Suppressor macrophage (primary cell): ENCODE measurements at places on chromosomes 3 and 15.

DNA sequence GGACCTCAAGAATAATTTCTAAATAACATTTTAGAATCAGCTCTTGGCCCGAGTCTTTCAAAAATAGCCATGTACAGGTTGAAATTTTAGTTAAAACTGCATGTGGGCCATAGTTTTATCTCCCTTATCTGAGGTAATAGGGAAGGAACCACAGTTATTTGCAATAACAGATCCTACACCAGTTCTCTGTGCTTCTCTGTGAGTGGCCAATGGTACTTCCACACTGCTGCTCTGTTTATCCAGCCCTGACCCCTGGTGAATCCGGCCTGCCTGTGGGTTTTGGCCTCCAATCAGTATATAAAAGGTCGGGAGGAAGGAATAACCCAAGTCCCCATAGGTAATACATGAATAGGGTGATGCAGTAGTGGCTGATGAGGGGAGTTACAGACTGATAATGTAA, 48.0 kb upstream of the TNIK start:
- no peak for DNase-seq

- no peak for DNase-seq
These were observed 6.9 kb downstream of the TSC22D2 start for GRCh38 chr3:150414959-150415358.

GRCh38 chr15:72369964-72370363, 5.8 kb downstream of the HEXA start:
- peak; percentile 85 for DNase-seq

DNA sequence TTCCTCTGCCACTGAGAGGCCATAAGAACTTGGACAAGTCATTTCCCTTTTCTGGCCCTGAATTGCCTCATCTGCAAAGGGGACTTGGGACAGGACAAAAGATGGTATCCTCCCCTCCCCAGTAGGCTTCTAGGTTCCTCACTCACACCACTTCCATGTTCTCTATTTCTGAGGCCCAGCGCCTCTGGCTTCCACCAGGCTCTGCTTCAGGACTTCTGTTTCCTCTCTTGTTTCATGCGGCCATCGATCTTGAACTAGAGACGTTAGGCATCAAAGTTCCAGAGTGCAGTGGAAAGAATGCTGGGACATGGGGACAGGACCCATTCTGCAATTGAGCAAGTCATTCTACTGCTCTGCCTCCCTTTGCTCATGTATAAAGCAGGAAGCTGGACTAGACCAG, 1.7 kb downstream of the TM4SF4 start:
- peak; percentile 51 for DNase-seq

DNA sequence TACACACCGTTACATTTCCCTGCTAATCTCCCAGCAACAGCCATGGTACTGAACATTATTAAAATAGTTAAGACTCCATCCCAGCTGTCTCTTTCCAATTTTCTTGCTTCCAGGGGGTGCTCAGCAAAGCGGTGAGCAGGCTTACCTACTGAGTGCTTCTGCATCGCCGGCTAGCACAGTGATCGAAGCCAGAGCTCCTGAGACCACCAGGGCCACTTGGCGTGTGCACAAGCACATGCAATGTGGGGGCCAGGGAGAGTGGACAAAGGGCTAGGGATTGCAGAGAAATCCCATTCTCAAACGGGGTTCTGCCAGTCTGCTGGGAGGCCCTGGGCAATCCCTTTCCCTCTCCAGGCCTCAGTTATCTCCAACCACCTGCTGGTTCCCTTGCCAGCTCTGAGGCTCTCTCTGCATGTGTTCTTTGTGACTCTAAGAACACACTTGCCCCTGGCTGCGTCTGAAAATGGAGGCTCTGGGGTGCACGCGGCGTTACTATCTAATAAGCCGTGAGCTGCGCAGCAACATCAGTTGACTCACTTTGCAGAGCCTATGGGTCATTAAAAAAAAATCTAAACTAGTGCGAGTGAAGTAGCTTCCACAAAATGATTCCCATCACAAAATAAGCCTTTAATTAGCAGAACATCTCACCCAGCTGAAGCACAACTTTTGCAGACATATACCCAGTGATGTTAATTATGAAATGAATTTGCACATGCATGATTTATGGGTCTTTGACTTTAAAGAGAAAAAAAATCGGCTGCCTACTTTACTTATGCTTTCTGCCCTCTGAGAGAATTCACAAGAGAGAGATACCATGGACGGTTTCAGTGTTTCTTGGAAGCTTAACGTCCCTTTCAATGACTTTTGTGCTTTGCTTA, 271.5 kb downstream of the TLE3 start:
- no peak for DNase-seq

DNA sequence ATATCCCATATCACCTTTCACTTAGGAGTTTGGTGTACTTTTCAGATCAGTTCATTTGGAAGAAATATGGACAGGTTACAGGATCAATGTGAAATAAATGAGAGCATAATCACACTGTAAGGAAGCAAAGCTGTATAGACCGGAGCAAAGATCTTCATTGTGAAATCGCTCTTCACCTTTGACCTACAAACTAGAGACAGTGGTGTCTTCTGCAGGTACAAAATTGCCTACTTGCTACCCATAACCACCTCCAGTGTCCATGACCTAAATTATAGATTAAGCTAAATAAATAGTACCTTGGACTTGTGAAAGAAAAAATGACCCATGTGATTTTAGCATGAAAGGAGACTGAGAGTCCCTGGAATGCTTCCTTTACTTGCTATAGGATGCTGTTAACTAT, 379.5 kb upstream of the SUCLG2 start:
- no peak for DNase-seq

DNA sequence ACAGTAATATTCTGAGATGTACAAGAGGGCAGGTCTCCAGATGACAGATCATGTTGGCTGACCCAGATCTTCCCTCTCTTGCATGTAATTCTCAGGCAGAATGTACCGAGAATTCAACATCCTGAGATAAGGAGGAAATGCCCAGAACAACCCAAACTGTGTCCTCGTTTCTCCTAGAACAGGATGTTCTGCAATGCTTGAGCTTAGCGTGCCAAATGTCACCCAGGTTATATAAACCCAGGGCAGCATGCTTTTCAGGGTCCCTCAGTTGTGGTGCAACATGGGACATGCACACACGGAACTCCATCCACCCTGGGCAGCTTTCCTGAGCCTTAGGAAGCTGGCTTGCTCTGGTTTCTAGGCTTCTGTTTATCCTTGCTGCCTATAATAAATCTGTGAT, 102.1 kb upstream of the CMC1 start:
- no peak for DNase-seq

DNA sequence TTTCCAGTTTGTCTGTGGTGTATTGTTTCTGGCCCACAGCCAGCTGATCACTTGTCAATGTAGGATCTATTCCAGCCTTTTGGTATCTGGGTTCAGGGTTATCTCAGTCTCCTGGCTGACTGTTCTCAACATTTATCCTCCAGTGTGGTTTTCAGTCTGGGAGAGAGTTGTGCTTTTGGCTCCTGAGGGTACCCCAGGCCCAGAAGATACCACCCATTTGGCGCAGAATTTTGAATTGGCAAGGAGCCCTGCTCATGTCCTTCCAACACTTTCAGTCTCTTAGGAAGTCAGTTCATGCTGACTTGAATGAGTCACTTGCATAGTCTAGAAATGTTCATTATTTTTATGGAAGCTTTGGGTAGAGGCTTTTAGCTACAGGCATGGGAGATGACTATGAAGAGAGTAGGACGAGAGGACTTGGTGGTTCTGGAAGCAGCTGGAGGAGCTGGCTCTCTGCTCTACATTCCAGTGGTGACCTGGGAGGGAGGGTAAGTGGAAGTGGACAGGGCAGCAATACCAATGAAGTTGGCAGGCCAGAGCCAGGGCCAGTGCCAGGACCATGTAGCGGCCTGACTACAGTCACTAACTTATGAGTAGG, 7.2 kb downstream of the POLR2H start:
- DNase-seq = no peak

- no peak for DNase-seq
These were observed 222.9 kb upstream of the NDN start for GRCh38 chr15:23910030-23910429.

DNA sequence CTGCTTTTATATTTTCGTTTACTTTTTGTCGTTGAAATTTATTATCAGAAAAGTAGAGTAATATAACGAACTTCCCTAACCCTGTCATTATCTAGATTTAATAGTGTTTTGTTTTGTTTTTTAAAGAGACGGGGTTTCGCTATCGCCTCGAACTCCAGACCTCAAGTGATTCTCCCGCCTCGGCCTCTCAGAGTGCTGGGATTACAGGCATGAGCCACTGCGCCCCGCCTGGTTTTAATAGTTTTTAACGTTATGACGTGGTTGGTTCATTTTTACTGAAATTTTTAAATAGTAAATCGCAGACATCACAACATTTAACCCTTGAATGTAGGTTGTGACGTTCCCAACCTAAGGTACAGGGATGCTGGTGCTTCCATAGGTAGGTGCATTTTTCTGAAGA, 1.0 kb downstream of the NGRN start:
- DNase-seq = no peak

DNA sequence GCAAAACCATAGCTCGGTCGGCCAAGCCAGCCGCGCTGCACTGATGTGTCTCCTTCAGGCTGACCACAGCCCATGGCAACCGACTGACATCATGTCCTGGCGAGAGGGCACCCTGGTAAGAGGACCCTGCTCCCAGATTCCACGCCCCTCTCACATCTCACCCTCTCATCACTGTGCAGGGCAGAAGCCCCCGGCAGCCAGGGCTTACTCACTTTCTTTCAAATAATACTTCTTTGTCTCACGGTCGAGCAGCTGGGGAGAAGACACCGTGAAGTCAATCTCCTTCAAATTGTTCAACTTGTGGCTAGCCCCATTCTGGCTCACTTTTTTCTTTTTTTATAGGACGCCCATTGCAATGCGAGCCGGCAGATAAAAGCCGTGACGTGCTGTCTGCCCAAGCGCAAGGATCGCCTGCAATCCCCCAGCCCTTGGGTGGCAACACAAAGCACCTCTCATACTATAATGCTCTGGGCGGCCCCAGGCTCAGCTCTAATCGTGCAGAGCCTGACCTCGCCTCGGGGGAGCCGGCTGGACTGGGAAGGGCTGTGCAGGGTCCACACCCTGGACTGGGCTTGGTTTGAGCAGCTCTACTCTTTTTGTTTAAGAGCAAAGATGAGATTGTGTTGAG, 33.6 kb downstream of the VGLL4 start:
- no peak for DNase-seq

GRCh38 chr15:72284781-72285180, 12.4 kb upstream of the PARP6 start:
- DNase-seq = no peak

DNA sequence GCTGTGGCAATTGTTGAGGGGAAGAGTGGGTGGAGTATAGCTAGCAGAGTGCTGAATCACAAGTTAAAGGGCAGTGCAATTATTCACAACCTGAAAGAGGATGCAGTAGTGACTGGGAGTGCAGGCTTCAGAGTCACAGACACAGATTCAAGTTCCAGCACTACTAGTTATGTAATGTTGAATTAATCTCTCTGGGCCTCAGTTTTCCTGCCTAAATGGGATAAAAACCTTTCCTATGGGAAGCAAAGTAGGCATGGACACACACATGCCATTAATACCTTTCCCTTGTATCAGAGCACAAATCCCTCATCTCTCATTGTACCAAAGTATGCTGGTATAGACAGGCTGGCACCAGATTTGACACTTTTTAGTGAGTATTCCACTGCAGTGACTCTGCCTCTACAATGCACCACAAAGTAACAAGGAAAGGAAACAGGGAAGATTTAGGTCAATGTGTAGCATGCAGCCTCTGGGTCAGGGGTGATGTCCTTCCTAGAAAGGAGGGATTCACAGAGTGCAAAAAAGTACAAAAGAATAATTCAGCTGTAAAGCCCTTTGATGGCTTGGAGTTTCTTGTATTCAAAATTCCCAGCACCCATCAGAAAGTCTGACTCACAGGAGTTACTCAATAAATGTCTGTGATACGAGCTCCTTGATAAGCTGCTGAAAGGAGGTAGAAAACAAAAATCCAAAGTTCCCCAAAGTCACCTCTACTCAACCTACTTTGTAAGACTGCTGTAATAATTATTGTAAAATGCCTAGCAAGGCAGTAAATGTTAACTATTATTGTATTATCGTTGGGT, 507.5 kb upstream of the TGFBR2 start:
- DNase-seq = peak; percentile 14

DNA sequence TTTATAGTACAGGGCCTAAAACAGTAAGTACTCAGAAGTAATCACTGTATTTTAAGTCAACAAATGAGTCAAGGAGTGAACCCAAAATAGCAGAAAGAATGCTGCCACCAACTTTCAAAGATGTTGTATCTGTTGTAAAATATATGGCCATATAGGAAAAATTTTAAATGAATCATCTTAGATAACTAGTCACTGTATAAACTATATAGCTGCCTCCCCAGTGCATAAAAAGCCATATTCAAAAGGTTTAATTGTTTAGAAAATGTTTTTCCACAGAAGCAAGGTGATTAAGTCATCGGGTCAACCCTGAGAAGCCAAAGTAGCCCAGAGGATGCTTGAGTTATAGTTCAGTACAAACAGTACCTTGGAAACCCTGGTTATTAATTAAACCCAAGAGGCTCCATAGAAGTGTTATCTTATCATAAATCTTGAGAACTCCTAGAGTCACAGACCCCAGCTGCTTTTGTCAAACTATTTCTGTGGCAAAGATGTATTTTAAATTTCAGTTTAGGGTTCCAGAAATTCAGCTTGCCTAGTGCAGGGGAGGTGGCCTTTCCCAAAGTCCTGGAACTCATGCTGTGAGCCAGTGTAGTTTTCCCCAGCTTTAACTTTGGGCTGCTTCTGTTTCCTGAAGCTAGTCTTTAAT, 39.2 kb downstream of the MBNL1 start:
- no peak for DNase-seq

- DNase-seq = no peak
These were observed 49.8 kb upstream of the PRR23E start for GRCh38 chr3:127143172-127143571.

DNA sequence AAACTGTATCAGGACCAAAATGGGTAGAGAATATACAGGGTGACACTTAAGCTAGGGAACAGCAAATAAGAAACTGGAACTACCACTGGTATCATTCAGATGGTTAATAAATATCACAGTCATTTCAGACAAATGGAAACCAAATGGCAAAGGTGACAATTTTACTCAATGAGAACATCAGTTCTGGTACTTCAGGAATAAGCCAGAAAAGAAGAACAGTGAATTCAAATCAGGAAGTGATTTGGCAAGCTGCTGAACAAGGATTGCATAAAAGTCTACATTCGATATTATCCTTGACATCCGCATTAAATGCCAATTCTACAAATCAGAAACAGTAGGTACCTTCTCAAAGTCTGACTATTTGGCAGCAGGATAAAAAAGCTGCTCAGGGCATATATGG, 23.5 kb upstream of the STIMATE start:
- no peak for DNase-seq
